Tibial artery (tissue), 4 donors: ENCODE measurements at places on chromosomes 3 and 15.

GRCh38 chr3:119681279-119681678 lies 4.1 kb upstream of the COX17 start:
- DNase-seq = no peak

DNA sequence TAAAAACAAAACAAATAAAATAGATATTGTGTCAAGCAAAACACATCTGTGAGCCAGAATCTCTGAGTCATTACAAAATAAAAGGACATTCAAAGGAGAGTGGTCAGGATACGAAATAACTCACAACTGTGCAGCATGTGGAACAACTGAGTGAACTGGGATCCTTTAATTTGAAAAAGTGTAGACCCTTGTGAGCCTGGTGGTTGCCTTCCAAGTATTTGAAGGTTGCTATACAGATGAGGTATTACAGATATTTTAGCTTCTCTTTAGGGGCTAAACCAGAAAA lies 26.7 kb downstream of the KCNMB2 start:
- no peak for DNase-seq

DNA sequence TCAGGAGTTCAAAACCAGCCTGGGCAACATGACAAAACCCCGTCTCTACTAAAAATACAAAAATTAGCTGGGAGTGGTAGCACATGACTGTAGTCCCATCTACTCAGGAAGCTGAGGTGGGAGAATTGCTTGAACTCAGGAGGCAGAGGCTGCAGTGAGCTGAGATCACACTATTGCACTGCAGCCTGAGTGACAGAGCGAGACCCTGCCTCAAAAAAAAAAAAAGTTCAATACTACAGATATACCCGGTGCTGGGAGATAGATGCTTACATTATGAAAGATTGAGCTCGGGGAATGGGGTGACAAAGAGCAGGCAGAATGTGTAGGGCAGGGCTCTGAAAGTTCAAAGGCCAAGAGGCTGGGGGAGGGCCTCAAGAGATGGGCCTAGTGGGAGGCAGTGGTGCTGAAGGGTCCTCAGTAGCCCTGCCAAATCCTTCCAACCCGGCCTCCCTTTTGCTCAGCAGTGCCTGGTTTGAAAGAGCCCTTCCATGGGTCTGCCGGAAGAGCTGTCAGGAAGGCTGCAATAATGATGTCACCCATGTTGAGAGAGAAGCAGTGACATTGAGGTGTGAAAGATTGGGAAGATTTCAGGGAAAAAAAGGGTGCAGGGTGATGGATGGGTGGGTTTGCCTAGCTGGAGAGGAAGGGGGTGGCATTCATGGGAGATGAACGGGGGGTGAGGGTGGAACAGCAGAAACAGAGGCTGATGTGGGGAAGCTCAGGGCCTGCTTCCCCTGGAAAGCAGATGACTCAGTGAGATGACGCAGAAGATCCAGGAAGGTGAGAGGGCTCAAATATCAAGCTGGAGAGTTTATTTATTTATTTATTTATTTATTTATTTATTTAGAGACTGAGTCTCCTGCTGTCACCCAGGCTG lies 20.0 kb upstream of the IREB2 start:
- DNase-seq = no peak

DNA sequence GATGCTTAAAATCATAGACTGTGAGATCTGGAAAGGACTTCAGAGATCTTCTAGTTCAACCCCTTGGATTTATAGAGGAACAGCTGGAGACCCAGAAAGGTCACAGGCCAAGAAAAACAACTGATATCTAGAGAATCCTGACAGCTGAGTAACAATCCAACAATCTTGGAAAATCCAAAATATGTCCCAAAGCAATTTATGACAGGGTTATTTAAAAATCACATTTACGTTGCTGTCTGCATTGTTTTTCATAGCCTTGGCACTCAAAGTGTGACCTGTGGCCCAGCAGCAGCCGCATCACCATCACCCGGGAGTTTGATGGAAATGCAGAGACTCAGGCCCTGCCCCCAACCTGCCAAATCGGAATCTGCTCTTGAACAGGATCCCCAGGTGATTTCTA lies 78.8 kb downstream of the FBN1 start:
- no peak for DNase-seq

DNA sequence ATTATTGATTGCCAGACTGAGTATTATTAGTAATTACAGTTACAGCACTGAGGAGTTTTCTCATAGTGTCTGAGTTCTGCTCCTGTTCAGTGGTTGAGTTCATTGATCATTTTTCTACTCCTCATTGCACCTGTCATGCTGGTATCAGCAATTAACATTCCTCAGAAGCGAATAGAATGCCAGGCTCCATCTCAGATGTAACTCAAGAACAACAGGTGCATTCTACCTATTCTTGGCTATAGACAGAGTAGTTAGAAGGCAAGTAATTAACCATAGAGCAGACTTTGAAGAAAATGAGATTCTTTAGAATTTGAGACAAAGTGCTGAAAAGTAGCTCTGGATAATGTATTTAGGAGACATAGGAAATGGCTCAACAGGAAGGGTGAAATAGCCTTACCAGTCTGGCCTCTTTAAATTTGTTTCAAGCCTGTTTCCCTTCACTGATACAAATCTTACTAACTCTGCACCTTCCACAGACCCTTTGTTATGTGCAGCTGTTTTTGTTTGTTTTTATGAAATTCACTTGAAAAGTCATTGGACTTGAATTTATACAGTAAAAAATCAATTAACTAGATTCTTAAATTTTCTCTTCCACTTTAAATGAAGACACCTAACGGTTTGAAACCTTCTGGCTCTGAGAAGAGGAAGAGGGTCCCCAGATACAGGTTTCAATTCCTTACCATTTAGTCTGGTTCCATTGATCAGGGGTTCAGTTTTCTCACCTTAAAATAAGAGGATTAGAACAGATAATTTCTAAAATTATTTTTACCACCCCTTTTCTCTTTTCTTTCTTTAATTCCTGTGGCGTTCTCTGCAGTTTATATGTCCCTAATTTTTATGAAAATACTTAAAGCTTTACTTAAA lies 109.6 kb downstream of the FNDC3B start:
- DNase-seq = no peak

GRCh38 chr15:97234851-97235610 lies 725.5 kb upstream of the ARRDC4 start:
- DNase-seq = no peak

- no peak for DNase-seq
Measured at GRCh38 chr3:43729707-43730414, 39.1 kb downstream of the ABHD5 start.

- no peak for DNase-seq
Measured at GRCh38 chr15:47384341-47384740, 333.0 kb upstream of the SEMA6D start.

DNA sequence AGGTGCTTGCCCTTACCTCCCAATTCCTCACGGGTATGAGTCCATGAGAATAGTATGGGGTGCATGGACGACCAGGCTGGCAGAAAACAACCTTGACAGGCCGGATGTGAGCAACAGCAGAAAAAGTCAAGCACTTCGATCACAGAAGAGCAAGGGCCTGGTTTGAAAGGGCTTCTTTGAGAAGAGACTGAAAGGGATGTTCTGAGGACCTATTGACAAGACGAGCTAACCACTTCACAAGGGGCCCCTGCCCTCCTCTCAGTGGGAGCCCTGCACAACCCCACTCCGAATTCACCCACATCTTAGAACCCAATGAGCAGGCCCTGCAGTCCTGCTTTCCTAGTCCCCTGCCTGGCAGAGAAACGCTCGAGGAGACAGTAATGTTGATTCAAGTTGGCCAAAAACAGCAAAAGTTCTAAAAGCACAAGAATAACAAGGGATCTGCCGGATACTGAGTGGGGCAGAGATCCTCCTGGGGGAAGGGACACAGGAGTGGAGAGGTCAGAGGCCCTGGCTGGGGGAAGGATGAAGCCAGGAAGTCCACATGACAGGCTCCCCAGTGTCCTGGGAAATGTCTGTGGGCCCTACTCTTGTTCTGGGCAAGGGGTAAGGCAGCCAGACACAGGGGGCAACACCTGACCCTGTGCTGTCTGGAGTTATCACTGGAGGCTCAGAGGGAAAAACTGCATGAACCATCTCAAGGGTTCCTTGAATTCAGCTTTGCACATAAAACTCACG lies 14.8 kb upstream of the CX3CR1 start:
- DNase-seq = no peak

GRCh38 chr3:48397767-48398681 lies 26.0 kb downstream of the FBXW12 start:
- no peak for DNase-seq

DNA sequence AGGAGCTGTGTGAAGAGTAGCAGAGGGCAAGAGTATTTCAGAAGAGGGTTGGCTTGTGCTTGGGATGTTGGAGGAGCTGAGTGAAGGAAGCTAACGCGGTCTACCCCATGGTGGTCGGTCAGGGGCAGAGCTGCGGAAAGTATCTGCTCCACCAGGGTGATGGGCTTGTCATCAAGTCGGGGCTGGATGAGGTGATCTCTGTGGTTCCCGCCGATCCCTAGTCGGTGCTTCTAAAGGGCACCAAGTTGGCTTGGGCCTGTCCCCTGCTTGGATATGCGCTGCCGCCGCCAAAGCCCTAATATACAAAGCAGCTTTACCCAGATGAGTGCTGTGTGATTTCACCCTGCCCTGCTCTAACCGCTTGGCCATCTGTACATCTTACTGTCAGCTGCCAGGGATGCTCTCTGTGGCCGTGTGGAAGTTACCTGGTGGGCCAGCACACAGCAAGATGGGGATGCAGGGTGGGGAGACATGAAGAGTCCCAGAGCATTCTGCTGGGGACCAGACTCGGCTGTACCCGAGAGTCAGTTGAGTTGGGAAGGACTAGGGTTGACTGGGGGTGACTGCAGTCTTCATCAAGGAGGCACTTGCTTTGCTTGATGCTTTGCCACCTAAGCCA lies 226.1 kb upstream of the BHLHE40 start:
- no peak for DNase-seq

DNA sequence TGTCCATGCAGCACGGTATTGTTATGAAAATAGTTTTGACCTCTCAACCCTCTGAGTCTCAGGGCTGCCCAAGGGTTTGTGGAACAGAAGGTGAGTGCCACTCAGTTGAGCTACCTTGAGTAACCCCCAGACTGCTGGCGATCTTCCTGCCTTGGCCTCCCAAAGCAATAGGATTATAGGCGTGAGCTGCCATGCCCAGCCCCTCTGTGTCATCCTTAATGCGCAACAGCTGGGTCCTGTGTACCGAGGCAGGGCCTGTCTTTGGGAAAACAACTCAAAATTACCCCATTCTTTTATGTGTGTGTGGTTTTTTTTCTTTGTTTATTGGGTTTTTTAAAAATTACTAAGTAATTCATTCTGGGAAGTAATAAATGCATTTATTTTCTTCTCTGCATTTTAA lies 78.3 kb upstream of the TPM1 start:
- DNase-seq = no peak

GRCh38 chr15:68638953-68639515 lies 60.2 kb downstream of the CORO2B start:
- DNase-seq = no peak

GRCh38 chr3:103247459-103247858 lies 812.6 kb downstream of the ZPLD1 start:
- no peak for DNase-seq

- no peak for DNase-seq
Measured at GRCh38 chr15:43376017-43376705, 5.3 kb downstream of the TUBGCP4 start.

GRCh38 chr3:184633237-184633579 lies 71.6 kb downstream of the EPHB3 start:
- DNase-seq = no peak

DNA sequence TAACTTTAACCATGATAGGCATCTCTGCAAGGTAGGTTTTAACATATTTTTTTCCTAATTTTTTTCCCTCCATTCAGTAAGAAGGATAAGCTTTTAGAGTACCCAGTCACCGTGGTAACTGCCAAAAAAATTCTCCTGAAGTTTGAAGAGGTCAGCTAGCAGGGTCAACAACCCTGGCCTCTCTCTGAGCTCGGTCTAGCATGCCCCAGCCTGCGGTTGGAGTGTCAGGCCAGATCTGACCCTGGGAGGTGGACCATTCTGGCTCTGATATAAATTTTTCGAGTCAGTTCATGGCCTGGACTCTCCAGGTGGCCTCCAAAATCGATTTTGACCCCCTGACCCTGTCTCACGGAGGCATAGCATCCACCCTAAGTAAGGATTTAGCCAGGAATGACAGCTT lies 29.7 kb downstream of the SOX2 start:
- no peak for DNase-seq

- no peak for DNase-seq
Measured at GRCh38 chr3:95705786-95706418, 1108.5 kb upstream of the EPHA6 start.

DNA sequence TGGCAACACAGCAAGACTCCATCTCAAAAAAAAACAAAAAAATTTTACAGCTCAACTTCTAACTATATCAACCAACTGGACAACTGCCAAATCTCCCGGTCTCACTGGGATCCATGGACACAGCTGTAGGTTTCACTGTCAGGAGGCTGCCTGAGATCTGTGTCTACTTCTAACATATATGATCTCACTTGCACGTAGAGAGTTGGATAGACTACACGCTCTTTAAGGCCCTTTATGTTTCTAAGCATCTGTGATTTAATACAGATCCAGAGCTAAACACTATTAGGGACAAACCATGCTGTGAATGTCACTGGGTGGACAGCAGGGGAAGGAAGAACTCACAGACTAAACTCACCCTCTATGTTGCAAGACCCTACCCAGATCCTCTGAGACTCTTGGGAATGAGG lies 13.0 kb upstream of the APOD start:
- no peak for DNase-seq

- no peak for DNase-seq
Measured at GRCh38 chr3:141000686-141001085, 50.5 kb upstream of the SPSB4 start.

GRCh38 chr15:85318048-85318731 lies 62.2 kb upstream of the AKAP13 start:
- no peak for DNase-seq

- DNase-seq = no peak
Measured at GRCh38 chr15:101167411-101167752, 84.5 kb downstream of the CHSY1 start.
